Fibroblast of villous mesenchyme (primary cell): ENCODE measurements at places on chromosomes 6 and 20.

DNA sequence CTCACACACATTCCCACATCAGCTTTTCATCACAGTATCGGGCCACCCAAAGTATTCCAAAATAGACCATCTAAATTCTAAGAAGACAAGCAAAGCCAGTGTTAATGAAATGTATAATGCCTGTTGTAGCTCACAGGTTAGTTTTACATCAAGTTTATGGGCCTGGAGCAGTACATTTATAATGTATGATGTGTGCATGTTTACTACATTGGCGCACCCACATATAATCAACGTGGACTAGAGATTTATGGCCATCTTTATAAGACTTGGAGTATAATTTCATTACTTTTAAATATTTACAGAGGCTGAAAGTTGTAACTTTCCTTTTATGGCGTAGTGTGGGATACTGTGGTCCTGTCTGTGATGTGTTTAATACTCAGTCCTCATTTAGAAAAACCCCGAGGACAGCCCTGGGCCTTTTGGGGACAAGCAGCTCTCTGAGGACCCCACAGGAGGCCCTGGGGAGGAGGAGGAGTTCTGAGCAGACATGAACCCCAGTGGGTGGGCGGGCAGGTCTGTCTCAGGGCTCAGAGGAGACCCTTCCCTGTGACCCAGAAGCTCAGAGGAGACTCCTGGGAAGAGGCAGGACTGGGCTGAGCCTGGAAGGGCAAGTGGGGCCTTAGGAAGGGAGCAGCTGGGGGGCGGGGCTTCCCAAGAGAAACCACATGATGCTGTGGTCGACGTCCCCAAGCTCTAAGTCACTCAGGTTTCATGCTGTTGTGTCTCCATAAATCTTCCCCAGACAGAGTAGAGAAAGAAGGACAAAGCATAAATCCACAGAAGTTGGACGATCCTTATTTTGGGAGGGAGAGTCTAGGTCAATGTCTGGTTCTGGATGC lies 232.1 kb downstream of the PREX1 start:
- no peak for DNase-seq

- peak; percentile 3 for DNase-seq
Measured at GRCh38 chr6:127515234-127515793, 3.8 kb downstream of the MTCL3 start.

- DNase-seq: peak; percentile 69
Measured at GRCh38 chr6:150915880-150916265, 50.4 kb downstream of the MTHFD1L start.

- DNase-seq: peak; percentile 55
Measured at GRCh38 chr6:81748994-81749393, 3.5 kb downstream of the TENT5A start.
